ENCODE measurements at places on chromosomes 12 and 14. TPM values are rescaled to one million over a fixed set of nuclear protein-coding genes. Genes with fewer than 3 reads are reported as not detected.
A peak's percentile ranks its signal among the peaks of the same experiment; 100 is the strongest.

The CDCA3 gene
- 0.55 TPM for total RNA-seq

The CAPZA3 gene
- total RNA-seq, result not detected

The OTX2 gene
- total RNA-seq, result not detected

DNA sequence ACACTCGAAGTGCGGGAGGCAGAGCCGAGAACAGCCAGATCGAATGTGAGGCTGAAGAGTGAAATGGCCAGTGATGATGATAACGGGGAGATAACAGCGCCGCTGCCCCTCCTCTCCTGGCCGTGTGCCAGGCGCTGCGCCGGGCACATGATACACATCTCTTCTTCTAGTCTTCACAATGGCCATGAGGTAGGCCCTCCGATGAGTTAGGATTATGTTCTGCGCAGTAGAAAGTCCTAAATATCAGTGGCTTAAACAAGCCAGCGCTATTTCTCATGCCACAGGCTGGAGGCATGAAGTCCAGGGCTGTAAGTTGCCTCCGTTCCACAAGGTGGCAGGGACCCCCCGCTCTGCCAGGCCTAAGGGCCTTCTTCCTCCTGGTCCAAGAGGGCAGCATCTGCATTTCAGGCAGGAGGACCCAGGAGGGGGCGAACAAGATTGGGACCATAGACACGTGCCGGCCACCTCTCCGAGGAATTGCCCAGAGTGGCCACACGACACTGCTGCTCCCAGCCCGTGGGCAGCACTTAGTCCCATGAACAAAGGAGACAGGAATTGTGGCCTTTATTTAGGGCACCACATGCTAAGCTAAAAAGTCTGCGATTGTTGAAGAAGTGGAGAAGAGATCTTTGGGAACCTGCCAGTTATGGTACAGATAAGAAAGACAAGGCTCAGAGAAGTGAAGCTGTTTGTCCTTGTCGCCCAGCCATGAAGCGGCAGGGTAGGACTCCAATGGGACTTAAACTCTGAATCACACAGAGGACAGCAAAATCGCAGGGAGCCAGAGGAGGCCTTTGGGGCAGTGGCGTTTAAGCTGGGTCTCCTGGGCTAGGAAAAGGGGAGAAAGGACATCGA, 10.9 kb upstream of the HVCN1 start:
- peak overlapping the region; percentile 73 for H3K27ac ChIP-seq
- H3K27me3 ChIP-seq, result no peaks in the 10 kb centered on the region
- H3K36me3 ChIP-seq, result no peaks in the 10 kb centered on the region
- H3K4me3 ChIP-seq, result peak overlapping the region; percentile 45

DNA sequence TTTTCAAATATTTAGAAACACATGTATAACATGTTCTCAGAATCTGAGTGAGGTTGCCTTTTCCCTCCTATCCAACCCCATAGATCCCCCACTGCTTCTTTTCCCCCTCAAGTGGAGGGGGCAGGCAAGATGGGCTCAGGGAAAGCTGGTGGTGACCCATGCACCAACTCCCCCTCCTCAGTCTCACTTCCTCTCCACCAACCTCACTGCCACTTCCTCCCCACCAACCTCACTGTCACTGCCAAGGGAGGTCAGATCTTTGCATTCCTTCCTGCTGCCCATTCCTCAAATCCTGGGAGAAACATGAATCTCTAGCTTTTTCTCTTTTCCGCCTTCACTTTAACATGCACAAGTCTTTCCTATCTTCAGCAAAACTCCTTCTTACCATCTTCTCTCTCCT, 48.7 kb downstream of the SPTB start:
- no peak overlapping the region for H3K27ac ChIP-seq
- no peak overlapping the region for H3K4me3 ChIP-seq
- peaks cover 56% of the 10 kb centered on the region for H3K4me1 ChIP-seq
- no peaks in the 10 kb centered on the region for H3K36me3 ChIP-seq

All from left ventricle myocardium inferior (tissue), 1 donor.